ENCODE measurements at places on chromosomes 13 and 19. TPM values are rescaled to one million over a fixed set of nuclear protein-coding genes. Genes with fewer than 3 reads are reported as not detected.

The SOX21 gene
- not detected for total RNA-seq

DNA sequence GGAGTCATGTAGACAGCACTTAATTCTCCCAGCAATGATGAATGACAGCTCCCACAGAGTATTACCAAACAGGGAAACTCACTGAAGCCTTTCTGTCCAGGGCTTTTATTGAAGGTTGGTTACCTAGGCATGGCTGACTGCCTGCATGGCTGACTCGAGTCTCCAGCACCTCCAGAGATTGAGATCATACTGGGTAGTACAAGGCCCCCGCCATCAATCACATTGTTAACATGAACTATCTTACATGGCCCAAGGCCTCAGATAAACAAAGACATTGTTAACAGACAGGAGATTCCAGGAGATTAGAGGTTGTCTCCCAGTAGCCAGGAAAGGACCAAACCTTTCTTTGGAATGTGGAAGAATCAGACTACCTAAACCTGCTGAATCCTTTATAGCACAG, 128.3 kb upstream of the LSM14A start:
- DNase-seq: no peak

DNA sequence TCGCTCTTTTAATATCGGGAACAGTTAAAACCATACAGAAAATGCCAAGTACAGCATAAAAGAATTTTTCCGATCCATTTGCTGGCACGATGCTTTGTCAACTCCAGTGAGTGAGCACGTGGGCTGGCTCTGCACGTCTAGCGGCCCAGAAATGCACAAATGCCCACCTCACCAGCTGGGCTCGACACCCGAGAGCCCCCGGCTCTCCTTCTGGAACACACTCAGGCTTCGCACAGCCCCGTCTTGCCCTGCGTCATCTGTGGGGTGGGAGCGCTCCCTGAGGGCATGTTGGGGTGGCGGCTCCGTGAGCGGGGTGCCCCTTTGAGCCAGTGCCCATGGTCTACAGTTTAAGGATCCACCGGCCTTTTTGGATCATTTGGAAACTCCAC, 24.5 kb downstream of the ATP4B start:
- DNase-seq: no peak

DNA sequence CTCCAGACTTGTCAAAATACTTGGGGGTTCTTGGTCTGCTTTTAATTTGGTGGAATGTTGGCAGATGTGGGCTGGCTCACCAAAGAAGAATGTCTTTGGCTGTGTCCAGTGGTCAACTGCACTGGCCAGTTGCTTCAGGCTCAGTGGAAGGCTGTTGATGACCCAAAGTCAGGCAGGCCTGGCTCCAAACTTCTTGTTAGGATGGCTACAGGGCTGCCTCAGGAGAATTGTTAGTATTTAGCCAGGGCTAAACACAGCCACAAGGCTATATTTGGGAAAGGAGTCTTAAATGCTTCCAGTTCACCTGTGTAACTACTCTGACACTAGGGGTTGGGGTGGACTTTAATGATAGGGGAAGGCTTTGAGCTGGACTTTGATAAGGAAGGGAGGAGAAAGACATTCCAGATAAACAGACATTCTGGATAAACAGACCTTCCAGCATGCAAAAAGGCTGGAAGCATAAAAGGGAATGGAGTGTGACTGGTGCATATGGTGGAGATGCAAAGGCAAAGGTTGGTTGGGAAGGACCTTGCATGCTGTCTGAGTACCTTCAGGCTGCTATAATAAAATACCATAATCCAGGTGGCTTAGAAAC, 116.8 kb downstream of the FOXO1 start:
- no peak for DNase-seq

DNA sequence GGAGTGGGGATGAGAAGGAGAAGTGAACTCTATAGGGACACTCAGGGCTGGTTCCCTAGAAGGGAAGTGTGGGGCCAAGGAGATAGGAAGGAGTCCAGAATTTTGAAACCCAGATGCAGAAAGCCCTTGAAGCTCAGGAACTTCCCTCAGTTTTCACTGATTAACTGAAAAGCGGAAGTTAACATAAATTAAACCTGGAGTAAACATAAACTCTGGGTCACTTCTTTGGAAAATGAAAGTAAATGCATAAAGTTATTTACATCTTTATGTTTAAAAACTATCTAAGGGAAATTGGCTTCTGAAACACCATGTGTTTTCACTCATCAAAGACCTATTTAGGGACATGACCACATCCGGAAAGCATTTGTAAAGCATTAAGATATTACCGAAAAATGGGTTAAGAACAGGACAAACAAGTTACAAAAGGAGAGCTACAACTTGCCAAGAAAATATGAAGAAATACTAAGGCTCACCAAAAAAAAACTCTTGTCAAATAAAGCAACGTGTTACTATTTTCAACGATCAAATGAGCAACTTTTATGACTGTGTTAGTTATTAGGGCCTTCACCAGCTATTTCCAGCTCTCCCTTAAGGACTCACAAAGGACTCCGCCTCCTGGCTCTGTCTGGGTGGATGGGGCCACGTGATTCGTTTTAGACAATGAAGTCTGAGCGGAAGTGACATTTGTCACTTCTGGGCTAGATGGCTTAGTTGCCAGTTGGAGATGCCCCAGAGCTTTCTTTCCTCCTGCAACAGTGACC, 439.1 kb upstream of the ZNF507 start:
- DNase-seq: no peak

DNA sequence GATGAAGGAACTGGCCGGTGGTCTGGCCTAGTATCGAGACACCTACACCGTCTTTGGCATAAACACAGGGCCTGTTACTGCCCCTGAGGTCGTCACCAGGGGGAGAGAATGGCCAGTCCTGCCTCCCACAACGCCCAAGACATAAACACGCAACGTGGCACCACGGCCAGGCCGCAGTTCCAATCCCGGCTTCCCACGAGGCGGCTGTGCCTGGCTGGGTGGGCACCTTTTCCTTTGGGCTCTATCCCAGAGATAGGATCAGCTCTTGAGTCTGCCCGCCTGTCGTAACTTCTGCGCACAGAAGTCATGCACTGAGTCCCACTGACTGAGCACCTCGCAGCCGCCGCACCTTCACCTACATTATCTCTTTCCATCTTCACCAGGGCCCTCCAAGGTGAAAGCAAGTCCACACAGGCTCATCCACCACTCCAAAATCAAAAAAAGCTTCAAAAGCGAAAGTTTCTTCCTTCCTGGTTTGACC, 1.1 kb downstream of the MIER2 start:
- DNase-seq: no peak

The LILRB3 gene
- not detected for total RNA-seq
